NCI-H146 (cell line): ENCODE measurements at places on chromosomes 4 and X.

GRCh38 chr4:181301735-181302710 lies 941.2 kb upstream of the TENM3 start:
- peak; percentile 89 for DNase-seq

GRCh38 chr4:112982680-112983079 lies 66.8 kb upstream of the ANK2 start:
- DNase-seq: no peak

DNA sequence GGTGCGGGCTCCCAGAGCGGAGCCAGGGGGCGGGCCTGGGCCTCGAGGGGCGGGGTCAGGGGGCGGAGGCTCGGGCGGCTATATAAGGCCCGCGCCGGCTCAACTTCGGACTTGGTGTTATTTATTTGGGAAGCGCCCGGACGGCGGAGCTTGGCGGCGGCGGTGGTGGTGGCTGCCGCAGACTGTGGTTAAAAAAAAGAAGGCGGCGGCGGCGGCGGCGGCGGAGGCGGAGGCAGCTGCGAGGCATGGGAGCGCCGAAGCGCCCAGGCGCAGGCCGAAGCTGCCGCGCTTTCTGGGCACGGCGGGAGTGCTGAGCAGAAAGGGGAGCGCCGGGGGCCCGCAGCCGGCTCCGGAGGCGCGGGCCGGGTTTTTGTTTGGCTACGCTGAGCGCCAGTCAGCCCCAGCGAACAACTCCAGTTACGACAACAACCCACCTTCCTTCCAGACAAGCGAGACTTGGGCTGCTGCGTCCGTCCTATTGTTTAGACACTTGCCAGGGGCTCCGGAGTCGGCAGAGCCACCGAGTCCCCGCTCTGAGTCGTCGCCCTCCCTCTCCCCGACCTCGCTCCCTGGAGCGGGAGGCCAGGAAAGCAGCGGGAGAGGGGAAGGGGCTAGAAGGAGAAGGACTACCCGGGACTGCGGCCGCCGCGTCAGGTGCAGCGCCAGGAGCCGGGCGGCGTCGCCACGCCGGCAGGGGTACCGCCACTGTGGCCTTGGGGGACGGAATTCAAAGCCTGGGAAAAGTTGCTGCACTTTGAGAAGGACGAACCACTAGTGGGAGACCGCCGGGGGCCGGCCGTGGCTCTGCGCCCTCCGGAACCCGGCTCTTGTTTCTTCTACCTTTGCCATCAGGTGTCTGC lies at the start of gene SLIT2:
SLIT2 (plus strand) TSS at position 110 of the 860 bp plus-strand sequence. CDS start 1,911 bp downstream, outside the sequence.
- DNase-seq: peak; percentile 67

DNA sequence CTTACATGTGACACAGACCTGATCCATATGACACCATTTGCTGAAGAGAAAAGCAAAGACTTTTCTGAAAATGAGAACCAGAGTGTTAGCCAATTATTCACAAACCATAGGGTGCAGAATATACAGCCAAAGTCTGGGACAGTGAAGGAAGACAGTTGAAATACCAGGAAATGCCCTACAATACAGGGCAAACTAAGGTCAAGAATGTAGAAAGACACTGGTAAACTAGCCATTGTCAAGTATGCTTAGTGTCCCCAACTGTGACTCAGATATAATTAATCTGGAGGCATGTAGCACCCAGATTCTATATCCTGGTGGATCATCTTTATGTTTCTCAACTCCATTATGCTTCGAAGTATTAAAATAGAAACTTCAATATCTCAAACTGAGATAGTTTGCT lies 200.9 kb upstream of the FSTL5 start:
- DNase-seq: no peak

GRCh38 chr4:153189016-153189801 lies 15.0 kb upstream of the TRIM2 start:
- DNase-seq: peak; percentile 35
